Fibroblast of skin of left biceps (primary cell): ENCODE measurements at places on chromosomes 2 and 18.

- no peak for DNase-seq
Measured at GRCh38 chr2:214876815-214877214, 67.3 kb upstream of the BARD1 start.

DNA sequence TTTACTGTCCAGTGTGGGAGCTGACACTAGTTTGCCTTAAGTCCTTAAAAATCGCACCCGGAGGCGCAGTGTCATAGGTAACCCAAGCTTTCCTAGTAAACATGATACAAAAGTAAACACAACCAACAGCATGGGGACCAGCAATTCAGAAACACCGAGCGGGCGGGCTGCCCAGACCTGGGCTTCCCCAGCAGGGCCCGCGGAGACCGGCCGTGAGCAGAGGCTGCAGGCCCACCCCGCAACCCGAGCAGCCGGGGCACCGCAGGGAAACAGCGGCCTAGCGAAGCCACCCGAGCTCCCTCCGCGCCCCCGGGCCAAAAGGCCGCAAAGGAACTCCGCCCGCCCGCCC lies 296 bp downstream of the TTC21B start:
- DNase-seq, result no peak

DNA sequence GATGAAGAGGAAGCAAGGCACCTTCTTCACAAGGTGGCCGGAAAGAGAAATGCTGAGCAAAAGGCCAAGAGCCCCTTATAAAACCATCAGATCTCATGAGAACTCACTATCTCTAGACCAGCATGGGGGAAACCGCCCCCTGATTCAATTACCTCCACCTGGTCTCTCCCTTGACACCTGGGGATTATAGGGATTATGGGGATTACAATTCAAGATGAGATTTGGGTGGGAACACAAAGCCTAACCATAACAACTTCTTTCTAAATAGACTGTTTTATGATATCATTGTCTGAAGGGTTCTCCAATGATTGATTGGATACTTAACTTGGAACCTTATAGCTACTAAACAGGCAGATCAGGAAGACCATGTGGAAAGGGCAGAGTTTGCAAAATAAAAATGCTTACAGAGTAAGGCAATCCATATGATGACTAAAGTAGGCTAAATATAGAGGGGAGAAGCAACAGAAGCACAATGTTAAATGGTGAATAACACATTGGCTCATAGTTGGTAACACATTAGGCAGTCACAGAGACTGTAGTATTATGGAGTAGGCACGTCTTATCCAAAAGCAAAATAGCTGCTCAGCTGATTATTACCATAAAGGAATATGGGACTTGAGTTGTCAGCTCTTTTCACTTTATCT lies 179.0 kb downstream of the BARD1 start:
- DNase-seq, result no peak

- no peak for DNase-seq
Measured at GRCh38 chr2:234292205-234292961, 204.5 kb downstream of the ARL4C start.

GRCh38 chr2:239679755-239680154 lies 278.9 kb upstream of the HDAC4 start:
- DNase-seq, result no peak

DNA sequence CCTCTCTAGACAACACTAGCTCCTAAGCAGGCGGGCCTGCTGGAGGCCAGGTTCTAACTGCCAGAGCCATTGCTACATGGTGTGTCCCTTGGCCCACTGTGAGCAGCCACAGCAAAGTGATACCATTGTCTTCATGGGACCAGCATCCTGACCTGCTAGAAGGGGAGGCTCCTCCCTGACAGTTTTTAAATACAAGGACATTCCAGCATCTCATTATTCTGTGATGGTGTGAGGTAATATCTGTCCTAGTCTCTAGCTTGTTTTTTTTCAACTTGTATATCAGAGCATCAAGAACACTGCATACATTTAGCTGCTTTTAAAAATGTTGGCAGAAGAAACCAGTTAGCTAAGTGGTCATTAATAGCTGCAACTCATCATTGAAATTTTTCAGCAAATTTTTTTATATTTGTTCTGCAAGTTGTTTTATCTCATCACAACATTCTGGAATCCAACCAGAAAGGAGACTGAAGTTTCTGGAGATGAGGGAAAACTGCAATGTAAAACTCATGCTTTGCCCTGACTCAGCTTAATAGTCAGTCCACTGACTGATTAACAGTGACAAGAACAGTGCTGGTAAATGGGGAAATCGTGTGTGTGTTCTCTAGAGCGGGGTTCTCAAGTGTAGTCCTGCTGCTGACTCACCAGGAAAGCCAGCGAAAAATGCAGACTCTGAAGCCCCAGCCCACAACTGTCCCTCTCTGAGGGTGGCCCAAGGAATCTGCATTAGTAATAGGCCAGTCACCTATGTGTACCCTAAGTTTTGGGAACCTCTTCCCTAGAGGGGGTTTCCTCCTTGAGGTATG lies 17.8 kb downstream of the MAPRE3 start:
- no peak for DNase-seq

GRCh38 chr2:10053351-10053750 lies 10.0 kb downstream of the KLF11 start:
- DNase-seq, result no peak

DNA sequence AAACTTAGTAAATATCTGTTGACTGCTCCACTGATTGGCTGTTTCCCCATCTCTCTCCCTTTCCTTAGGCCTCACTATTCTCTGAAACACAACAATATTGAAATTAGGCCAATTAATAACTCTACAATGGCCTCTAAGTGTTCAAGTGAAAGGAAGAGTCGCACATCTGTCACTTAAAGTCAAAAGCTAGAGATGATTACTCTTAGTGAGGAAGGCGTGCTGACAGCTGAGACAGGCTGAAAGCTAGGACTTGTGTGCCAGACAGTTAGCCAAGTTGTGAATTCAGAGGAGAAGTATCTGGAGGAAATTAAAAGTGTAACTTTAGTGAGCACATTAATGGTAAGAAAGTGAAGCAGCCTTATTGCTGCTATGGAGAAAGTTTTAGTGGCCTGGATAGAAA lies 48.4 kb downstream of the PLEK start:
- DNase-seq, result no peak
